Fibroblast of lung (primary cell): ENCODE measurements at places on chromosomes 3 and 15. TPM values are rescaled to one million over a fixed set of nuclear protein-coding genes. Genes with fewer than 3 reads are reported as not detected.

Gene SCN5A
- total RNA-seq = 0.50 and 0.77 TPM in 2 replicates

Gene PRR20G
- total RNA-seq = not detected in 2 replicates

Gene NEIL1
- 4.4 and 6.3 TPM in 2 replicates for total RNA-seq

Gene CD276
- 65.7 and 88.5 TPM in 2 replicates for total RNA-seq

Gene TTLL13
- under 0.01 TPM in 1 of 2 replicates, not detected in the other for total RNA-seq

Gene CHL1
- 0.33 and 2.1 TPM in 2 replicates for total RNA-seq

Gene PLSCR2
- total RNA-seq = 0.17 TPM in 1 of 2 replicates, not detected in the other

Gene TLR9
- under 0.01 TPM in 1 of 2 replicates, not detected in the other for total RNA-seq

- peak; percentile 84 for DNase-seq
These were observed 857.7 kb downstream of the OTOL1 start for GRCh38 chr3:162354356-162354755.

DNA sequence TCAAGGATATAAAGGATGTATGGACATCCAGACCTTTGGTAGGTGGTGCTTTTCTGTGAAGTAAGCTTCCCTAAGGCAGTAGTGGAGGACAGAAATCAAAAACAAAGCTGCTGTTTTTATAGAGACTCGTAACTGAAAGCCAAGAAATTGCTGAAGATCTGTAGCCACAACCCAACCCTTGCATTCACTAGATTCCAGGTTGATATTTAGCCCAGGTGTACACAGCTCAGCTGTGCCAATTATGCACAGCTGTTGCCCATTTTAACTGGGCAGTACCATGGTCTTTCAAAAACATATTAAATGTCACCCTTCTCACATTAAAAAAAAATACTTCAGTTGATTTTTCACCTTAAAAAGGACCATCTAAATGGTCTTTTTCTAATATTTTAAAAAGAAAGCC is 75.8 kb downstream of the CNTN3 start:
- no peak for DNase-seq

DNA sequence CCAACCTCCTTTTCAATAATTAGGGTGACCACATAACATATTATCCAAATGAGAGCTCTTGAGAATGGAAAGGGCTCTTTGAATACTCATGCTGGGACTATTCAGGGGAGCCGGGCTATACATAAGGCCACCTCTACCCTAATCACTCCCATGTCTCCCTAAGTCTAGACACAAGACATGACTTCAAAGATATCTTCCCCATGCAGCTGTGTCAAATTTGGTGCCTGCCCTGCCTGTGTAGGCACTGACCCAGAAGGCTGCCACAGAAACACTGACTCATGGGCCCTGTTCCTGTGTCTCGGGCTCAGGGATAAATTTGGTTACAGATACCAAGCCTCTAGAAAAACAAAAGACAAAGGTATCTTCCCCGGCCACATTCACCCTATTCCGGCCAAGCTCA is 70.3 kb downstream of the MYLK start:
- DNase-seq = peak; percentile 94

GRCh38 chr3:134368751-134369105 is 5.5 kb downstream of the AMOTL2 start:
- no peak for DNase-seq

DNA sequence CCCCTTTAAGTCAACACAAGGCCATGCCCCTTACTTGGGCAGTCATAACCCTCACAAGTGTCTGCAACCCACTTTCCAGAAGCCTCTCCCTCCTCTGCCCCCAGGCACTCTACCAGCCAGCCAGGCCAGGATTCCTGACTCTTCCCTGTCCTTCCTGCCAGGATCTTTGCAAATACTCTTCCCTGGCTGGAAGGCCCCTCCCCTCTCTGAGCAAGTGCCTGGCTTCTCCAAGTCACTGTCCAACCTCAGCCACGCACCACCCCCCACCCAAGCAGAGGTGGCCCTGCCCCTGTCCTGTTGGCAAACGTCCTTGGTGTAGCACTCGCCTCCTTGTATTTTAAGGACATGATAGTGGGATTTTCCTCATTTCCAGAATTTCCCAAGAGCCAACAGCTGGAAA is 54.7 kb upstream of the USP3 start:
- DNase-seq = no peak

- no peak for DNase-seq
These were observed 558 bp upstream of the NCEH1 start for GRCh38 chr3:172711454-172711795.

GRCh38 chr15:92361321-92362000 is 32.2 kb upstream of the ST8SIA2 start:
- DNase-seq = no peak

GRCh38 chr3:121482660-121483059 is 63.1 kb downstream of the POLQ start:
- peak; percentile 81 for DNase-seq

DNA sequence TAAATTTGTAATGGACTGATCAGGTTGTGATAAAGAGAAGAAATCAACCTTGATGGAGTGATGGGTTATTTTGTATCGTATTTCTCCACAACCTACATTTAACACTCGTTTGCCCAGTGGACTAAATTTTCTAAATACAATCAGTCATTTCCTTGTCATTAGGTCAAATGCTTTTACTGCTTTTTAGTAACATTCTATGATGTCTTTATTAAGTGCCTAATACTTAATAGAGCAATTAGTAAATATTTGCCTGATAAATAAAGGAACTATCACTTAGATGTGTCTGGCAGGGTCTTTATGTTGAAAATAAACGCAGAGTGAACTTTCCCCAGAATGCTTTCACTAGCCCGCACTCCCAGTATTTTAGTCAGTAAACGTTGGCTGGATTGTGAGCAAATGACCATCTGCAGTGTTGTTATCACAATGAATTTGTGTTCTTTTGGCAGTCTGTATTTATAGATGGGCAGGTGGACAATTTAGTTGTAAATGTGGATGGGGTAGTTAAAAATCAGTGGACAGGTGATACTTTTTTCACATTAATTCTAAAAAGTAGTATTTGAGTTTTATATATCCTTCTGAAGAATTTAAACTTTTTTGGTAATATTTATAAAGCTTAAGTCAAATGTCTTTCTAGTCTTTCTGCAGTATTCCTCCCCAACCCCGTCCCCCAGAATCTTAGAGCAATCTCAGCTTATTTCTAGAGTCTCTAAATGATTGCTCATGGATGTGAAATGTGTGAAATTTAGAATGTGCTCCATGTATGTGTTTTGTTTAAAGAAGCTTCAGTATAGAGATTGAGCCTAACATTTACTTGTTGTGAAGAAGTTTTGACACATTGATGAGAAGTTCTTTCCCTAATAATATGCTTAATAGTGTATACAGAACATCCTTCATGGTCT is 4.9 kb downstream of the USP3 start:
- DNase-seq = peak; percentile 29

DNA sequence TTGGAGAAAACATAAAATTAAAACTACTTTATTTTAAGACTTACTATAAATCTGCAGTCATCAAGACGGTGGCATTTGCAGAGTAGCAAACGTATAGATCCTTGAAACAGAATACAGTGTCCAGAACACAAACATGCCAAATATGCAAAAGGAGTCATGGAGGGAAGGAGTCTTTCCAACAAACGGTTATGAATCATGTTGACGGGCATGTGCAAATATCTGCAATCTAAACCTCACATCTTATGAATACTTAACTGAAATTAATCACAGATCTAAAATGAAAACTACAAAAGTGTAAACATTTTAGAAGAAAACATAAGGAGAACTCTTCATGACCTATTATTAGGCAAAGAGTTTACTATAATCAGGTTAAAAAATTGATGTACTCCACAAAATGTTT is 69.4 kb downstream of the TFRC start:
- peak; percentile 61 for DNase-seq

- peak; percentile 67 for DNase-seq
These were observed 32.0 kb downstream of the WWTR1 start for GRCh38 chr3:149625795-149626194.

DNA sequence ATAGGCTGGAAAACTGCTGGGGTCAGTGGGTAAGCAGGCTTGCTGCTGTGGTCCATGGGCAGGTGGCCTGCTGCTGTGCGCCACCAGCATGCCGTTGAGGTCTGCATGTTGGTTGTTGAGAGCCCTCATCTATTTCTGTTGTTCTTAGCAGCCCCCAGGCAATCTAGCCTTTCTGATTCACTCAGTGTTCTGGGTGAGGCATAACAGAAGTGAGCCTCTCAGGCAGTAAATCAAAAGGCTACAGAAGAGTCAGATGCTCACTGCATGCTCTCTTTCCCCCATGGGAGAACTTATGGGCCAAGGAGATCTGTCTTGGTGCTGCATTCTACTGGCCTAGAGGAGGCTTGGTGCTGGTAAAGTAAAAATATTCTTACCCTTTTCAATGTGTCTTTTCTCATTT is 67.8 kb upstream of the ATP10A start:
- no peak for DNase-seq

GRCh38 chr3:66723231-66723630 is 222.4 kb upstream of the LRIG1 start:
- DNase-seq = peak; percentile 26

DNA sequence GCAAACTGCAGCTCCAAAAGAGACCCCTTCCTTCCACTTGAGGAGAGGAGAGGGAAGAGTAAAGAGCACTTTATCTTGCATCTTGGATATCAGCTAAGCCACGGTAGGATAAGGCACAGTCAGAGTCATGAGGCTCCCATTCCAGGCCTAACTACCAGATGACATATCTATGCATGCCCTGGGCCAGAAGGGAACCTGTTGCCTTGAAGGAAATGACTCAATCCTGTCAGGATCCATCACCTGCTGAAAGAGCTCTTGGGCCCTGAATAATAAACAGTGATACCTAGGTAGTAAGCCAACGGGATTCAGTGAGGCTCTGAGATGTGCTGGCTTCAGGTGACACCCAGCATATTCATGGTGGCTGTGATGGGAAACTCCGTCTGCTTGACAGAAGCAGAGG is 118.5 kb upstream of the EPHA3 start:
- no peak for DNase-seq

- DNase-seq = no peak
These were observed 73.7 kb downstream of the PRTG start for GRCh38 chr15:55669270-55669669.

- DNase-seq = no peak
These were observed 5.2 kb downstream of the DALRD3 start for GRCh38 chr3:49013113-49013737.

DNA sequence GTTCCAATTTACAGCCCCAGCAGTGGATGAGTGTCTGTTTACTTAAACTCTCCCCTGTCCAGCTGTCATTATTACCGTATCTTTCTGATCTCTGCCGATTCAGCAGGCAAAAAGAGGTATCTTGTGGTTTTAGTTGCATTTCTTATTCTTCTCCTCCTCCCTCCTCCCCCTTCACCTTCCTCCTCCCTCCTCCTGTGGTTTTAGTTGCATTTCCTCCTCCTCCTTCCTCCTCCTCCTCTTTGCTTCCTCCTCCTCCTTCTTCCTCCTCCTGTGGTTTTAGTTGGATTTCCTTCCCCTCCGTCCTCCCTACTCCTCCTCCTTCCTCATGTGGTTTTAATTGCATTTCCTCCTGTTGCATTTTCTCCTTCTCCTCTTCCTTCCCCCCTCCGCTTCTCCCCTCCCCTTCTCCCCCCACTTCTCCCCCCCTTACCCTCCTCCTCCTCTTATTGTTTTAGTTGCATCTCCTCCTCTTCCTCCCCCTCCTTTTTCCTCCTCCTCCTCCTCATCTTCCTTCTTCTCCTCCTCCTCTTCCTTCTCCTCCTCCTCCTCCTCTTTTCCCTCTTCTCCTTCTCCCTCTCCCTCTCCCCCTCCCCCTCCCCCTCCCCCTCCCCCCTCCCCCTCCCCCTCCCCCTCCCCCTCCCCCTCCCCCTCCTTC is 25.3 kb upstream of the VPS33B start:
- peak; percentile 9 for DNase-seq

DNA sequence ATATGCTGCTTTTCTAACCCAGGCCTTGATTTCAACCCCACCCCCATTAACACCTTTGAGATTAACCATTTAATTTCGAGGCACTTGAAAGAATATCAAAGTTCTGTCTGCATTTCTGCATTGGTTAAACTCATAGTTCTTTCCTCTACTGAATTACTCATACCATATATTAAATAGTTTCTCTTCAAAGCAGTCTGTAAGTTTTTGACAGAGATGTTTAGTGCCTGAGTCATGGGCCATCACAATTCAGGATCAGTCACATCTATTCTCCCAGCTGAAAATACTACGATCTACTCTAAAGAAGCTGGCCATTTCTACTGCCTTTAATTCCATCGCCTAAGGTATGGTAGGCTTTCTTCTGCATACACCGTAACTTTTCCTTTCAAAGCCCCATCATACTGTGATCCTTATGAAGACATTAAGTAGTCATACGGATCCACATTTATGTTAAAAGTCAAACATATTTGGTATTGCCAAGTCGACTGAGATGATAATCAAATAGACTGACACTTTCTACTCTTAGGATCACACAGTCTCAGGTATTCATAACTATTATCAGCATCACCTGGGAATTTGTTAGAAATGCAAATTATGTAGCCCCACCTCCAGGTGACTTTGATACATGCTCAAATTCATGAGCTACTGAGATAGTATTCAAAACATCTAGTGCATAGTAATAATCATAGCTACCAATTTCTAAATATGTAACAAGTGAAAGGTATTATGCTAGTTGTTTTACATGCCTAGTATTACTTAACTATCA is 489.4 kb upstream of the IL12A start:
- no peak for DNase-seq

DNA sequence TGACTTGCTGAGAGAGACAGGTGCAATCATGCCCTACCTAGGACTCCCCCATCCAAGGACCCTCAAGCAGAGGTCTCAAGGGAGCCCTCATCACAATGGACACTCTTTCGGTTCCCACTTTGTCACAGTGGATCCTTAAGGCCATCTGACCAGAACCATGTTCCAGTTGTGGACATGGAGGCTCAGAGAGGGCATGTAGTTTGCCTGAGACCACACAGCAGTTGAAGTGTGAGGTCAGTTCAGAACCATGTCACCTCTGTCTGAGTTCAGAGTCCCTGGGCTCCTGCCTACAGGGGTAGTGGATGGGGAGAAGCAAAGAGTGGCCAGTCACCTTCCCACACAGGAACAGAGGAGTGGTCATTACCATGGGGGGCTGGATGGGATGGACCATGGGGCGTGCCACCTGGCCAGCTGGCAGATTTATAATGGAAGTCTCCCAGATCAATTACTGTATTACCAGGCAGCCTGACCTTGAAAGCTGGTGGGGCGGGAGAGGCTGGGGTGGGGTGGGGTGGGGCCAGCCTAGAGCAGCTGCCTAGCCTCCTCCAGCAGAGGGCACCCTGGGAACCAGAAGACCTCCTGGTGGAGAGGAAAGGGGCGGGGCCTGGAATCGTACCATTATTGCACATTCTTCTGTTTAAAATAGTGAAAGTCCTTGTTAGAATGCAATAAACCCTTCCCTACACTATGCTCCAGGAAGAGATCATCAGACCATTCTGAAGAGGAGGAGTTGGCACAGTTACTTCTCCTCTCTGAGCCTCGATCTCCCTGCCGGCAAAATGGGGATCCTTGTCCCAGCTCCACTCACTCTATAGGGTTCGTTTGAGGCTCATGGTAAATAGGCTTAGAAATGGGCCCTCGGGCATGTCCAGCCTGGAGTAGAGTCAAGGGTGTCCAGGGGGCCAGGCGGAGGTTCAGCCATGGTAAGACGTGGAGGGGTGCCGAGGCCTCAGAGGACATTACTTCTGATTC is 26.9 kb upstream of the LINGO1 start:
- peak; percentile 39 for DNase-seq

GRCh38 chr3:126618021-126618420 is 36.9 kb downstream of the TXNRD3 start:
- peak; percentile 67 for DNase-seq

- DNase-seq = no peak
These were observed 29.9 kb downstream of the RBP1 start for GRCh38 chr3:139509631-139510030.
